CD4-positive, alpha-beta T cell treated with Interleukin-12 subunit alpha and Interleukin-12 subunit beta, for 1 hour (primary cell): ENCODE measurements at places on chromosomes 4 and X.
A peak's percentile ranks its signal among the peaks of the same experiment; 100 is the strongest.

DNA sequence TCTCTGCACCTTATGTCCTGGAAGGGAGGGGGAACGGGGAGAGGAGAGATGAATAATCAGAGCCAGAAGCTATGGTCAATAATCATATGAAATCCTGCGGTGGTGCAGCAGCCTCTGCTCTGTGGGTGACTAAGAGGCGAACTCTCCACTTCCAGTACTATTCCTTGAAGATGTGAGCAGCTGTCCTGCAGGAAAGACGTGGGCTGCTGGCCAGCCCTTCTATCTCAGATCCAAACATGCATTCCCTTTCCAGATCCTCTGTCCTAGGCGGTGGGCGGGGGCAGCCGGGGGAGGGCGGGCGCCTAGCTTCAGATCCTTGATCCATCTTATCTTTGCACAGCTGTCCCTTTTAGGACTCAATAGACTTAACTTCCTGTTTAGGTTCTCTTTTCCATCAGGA lies 34.5 kb downstream of the SPINK2 start:
- no peak for DNase-seq

- no peak for DNase-seq
Measured at GRCh38 chrX:148228521-148228920, 247.4 kb downstream of the FMR1NB start.

DNA sequence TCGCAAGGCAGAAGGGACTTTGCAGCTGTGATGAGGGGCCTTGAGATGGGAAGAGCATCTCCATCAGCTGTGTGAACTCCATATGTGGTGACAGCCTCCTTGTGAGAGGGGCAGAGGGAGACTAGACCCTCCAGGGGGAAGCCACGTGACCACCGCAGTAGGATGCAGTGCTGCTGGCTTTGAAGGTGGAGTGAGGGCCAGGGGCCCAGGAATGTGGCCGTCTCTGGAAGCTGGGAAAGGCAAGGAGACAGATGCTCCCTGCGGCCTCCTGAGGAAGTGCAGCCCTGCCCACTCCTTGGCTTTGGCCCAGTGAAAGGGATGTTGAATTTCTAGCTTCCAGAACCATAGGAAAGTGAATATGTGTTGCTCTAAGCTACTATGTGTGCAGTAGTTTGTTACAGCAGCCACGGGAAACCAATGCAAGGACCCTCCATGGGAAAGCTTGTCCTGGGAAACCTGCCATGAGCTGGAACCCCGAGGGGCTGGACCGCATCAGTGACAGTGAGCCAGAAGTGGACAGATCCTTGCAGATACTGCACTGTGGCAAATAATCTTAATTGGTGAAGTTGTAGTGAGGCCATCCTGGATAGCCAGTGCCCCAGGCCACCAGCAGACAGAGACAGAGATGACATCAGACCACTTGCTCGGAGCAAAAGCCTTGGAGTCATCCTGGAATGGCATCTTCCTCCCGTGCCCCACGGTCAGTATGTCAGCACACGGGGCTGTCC lies 35.4 kb upstream of the SORCS2 start:
- DNase-seq: no peak

GRCh38 chr4:104494822-104495559 lies at the start of gene CXXC4:
CXXC4 (minus strand) TSS chr4:104494894; CDS start chr4:104491802, 3,092 bp downstream.
- DNase-seq: peak; percentile 55

DNA sequence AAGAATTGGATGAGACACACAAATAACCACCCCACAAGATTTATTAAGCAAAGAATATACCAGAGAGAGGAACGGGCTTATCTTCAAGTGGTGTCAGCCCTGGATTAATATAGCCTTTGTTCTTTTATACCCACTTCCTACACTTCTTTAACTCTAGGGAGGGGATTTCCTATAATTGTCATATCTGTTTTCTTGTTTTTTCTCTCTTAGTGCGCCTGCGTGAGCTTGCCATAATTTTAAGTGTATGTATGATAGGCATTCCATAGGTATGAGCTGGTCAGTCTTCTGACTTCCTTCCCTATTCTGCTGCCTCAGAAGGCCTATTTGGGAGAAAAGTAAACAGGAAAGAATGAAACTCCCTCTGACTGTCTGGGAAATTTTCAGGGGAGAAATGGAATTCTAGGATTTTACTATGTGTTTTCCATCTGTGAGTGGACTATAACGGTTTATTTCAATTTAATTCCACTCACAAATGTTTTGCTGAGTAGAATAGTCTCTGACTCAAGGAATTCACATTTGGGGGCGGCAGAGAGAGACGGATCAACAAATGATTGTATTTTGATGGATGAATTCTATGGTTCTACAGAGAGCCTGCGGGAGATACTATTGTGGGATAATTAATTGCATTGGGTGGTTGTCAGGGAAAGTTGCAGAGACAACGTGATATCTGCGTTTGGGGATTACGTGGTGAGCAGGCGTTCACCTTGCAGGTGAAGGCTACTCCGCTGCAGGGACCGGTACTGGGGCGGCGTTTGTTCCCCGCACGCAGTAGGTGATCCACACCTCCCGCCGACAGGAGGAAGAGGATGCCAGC lies 626 bp upstream of the CEP135 start:
- peak; percentile 76 for DNase-seq

DNA sequence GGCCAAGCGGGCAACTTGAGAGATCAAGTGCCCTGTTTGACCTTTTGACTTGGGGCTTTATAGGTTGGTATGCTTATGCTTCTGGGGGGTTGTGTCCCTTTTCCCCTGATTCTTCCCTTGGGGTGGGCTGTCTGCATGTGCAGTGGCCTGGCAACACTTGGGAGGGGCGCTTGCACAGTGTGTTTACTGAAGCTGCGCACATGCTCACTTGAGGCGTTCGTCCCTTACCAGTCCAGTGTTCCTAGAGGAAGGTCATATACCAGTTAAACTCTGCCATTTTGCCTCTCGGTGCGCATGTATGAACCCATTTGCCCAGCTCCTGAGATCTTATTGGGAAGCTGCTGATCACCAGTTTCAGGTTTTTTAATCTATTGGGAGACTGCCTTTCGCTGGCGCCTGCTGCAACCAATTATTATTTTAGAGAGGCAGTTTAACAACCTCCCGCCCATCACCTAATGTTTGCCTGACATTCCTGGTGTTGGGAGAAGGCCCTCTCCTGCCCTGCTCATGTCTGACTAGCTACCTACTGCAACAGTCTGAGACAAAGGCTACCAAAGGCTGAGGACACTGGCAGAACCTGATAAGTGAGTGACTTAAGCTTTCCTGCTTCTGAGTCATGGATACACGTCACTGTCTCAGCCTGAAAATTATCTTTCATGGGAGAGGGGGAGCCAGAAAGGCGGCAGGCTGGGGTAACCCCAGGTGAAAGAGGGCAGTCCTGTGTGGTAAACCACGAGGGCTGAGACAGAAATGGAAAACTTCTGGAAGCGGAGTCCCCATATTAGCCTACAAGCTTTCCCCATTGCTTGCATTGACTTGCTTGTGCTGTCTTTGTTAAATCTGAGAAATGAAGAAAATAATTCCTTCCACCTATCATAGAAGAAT lies 97.6 kb downstream of the CPE start:
- DNase-seq: no peak

- DNase-seq: no peak
Measured at GRCh38 chr4:79201971-79202370, 123.9 kb downstream of the NAA11 start.

GRCh38 chrX:68203646-68204045 lies 229.6 kb downstream of the OPHN1 start:
- DNase-seq: no peak

GRCh38 chrX:78706071-78706470 lies 41.4 kb upstream of the LPAR4 start:
- no peak for DNase-seq

GRCh38 chrX:2507904-2508627 lies 7.3 kb upstream of the DHRSX start:
- no peak for DNase-seq

DNA sequence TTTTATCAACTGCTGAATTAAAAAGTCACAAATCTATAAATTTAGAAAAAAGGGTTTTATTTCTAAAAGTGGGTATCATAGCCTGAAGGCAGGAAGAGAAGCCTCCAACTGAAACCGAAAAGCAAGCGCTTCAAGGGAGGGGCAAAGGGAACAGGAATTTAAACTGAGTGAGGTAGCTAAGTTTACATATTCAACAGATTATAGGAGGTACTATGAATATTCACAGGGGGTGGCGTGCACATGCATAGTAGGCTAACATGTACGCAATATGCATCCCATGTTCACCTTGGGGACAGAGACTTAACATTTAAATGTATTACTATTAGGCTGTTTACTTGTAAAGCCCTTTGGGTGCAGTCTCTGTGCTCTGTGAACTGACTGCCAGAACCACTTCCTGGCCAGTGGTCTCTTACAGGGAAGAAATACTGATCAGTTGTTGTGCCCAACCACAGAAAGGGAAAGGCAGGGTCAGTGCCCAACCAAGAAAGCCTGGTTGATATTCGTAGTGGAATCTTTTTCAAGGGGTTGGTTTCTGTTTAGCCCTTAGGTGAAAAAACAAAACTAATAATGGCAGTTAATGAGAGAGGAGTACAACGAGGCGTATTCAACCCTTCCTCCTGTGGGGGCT lies 168.7 kb upstream of the GALNTL6 start:
- DNase-seq: no peak

GRCh38 chr4:53066155-53066554 lies 204.0 kb downstream of the RASL11B start:
- no peak for DNase-seq

DNA sequence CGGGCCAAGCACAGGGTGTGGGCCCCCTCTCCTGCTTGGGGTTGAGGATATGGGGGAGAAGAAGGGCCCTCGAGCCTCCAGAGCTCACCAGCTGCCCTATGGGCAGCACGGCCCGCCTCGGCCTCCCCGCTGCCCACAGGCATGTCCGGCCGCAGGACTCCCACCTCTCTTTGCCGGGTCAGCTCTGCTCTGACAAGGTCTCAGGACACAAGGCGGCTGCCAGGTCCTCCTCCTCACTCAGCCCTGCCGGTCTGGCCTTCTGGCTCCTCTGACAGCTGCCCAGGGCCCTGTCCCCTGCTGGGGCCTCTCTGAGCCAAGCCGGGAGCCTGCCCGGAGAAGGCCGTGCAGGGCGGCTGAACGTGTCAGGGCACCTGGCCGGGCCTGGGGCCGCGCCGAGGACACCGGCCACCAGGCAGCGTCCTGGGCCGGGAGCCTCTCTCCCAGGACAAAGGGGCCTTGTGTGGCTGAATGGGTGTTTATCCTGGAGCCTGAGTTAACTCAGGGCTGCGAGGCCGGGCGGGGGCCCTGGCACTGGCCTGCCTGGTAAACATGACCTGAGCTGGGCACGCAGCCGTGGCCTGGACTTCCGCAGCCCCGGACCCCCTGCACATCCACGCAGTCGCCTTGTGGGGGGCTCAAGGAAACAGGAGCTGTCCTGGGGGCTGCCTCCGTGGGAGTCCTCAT lies 25.7 kb downstream of the TACC3 start:
- no peak for DNase-seq

- DNase-seq: no peak
Measured at GRCh38 chrX:18426004-18426320, 554 bp downstream of the CDKL5 start.

- no peak for DNase-seq
Measured at GRCh38 chrX:3527166-3527565, 180.7 kb upstream of the MXRA5 start.
